Activated CD8-positive, alpha-beta memory T cell treated with anti-CD3 and anti-CD28 coated beads for 4 hours (primary cell): ENCODE measurements at places on chromosomes 6 and 20.

DNA sequence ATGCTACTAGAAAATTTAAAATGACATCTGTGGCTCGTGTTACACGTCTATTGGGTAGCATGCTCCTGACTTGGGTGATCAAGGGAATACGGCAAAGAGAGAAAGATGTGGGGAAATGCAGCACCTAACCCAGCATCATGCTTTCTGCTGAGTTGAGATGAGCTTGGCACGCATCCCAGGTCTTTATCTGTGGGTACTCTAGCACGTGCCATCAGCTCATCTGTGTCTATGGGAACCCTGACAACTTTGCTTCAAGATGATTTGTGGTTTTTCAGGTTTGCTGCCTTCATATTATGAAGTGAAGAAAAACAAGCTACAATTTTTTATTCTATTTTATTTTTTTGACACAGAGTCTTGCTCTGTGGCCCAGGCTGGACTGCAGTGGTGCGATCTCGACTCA is 21.0 kb downstream of the RNASET2 start:
- no peak for DNase-seq

- DNase-seq, result no peak
These were observed 265.6 kb upstream of the JAG1 start for GRCh38 chr20:10939331-10939941.

GRCh38 chr20:14259689-14260088 is 77.7 kb downstream of the FLRT3 start:
- no peak for DNase-seq

DNA sequence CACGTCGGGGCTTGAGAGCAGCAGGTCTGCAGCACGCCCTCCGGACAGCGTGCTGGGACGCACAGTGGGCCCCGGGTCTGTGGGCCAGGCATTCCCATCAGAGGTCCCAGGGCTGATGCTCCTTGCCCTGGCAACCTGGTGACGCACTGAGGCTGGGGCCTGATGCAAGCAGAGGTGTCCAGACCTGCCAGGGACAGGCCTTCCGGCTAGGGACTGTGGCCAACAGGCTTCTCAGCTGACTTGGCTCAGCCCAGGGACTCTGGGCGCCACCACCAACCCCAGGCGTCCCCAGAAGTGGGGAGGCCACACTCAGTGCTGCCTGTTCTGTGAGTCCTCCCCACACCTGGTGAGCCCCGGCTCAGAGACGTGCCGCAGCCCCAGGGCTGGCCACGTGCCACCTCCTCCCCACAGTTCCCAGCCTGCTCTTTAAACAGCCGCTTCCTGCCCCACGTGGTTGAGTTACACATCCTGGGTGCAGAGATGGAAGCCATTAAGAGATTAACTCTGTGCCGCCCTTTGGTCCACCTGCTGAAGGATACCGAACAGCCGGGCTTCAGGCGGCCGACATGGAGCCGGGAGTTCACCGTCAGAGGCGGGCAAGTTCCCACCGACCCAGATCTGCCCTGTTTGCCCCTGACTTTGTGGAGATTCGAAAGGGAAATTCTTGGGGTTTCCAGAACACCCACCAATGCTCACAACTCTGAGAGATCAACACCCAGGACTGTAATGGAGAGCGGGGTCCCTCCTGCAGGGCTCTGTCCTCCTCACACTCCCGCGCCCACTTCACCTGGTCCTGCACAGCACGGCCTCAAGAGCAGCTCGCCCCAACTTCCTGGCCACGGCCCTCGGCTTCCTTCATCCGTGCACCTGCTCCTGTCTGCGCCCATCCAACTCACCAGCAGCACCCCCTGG is 37.6 kb upstream of the ZBP1 start:
- DNase-seq, result no peak

DNA sequence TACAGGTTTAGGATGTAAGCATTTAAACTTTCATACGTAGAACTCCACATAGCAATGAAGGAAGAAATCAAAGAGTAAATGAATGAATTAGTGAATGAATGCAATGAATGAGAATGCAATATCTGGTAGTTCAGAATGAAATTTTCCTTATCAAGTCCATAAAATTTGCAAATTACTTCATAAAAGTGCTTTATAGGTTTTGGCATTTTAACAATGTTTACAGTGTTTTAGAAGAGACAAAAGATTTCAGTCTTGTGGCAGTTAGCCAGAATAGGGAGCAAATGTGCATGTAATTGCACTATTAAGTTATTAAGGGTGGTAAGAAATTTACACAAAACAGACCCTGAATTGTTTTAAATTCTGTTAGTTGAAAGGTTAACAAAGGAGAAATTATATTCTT is 739.4 kb upstream of the FLRT3 start:
- DNase-seq, result no peak

GRCh38 chr20:38162878-38163875 is 1.9 kb downstream of the TGM2 start:
- no peak for DNase-seq

GRCh38 chr6:111865049-111865585 is 8.1 kb downstream of the FYN start:
- DNase-seq, result no peak

- DNase-seq, result no peak
These were observed 10.1 kb upstream of the TRAM2 start for GRCh38 chr6:52587001-52587400.

DNA sequence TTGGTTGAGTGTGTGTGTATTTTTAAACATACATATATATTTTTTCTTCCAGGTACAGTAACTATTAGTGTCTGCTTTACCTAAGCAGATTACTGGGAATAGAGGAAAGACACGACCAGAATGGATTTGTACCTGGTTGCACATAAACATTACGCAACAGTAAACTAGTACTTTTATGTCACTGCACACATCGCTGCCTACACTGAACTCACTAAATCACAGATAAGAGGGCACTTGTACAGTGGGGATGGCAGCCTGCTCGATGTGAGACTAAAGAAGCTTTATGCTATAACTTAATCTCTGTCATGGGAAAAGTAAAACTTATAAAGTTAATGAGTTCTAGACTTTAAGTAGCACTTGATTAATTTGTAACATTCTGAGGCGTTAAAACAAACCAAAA is 89.5 kb upstream of the SIM1 start:
- no peak for DNase-seq

DNA sequence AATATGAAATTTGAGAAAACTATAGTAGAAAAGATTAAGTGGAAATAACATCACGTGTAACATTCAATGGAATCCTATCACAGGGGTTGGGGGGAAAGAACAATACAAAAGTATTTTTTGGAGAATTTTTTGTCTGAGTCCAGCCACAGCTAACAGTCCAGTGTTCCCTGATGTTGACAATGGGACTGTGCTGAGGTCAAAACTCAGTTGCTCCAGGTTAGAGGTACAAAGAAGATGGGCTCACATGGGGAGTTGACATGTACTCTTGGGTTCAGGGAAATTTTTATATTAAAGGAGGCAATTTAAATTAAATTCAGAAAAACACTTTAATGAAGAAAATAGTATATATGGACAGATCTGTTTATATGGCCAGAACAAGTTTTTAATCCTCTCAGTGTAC is 995 bp downstream of the MYCT1 start:
- no peak for DNase-seq
